ENCODE measurements at places on chromosomes 16 and 17. TPM values are rescaled to one million over a fixed set of nuclear protein-coding genes. Genes with fewer than 3 reads are reported as not detected.

- DNase-seq, result no peak
Measured at GRCh38 chr17:3974138-3974687, 10.0 kb upstream of the ATP2A3 start.

DNA sequence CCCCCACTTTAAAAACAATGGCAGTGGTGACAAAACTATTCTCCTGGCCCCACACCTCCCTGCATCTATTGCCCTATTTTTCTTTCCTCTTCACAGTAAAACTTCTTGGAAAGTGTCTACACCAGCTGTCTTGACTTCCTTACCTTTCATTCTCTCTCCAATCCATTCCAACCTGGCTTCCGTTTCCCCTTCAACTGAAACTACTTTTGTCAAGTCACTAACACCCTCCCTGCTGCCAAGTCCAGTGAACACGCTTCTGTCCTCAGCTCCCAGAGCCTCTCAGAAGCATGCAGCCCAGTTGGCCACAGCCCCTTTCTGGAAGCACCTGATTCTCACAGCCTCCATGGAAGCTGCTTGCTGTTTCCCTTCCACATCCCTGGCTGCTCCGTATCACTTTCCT lies 4.0 kb upstream of the SCN4A start:
- DNase-seq, result no peak

- peak; percentile 51 for DNase-seq
Measured at GRCh38 chr17:75244133-75244866, 17.1 kb downstream of the GGA3 start.

DNA sequence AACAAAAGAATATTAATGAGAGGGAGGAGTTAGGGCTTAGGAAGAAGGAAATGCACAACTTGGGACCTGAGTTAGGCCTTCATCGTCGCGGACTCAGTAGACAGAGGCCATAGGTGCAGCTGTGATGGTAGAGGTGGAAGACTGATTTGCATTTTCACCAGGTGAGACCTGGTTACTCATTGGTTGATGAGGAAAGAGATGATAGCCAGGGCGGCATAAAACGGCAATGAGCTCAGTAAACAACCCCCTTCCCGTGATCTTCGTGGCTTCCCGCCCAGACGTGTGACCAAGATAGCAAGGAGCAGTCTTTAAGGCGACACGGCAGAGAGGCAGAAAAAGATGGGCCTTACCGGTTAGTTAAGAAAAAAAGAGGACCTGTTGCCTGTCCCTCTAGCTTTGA lies at the start of gene TMC5:
Gene TMC5, plus strand, starts transcription at position 244 of the 400 bp plus-strand sequence. CDS start 22,156 bp downstream, outside the sequence.
- no peak for DNase-seq

GRCh38 chr16:67648088-67648763 lies 3.3 kb downstream of the CARMIL2 start:
- DNase-seq, result no peak

GRCh38 chr17:75531721-75532072 lies 6.2 kb downstream of the LLGL2 start:
- no peak for DNase-seq

GRCh38 chr16:65771707-65772106 lies 594.8 kb upstream of the CDH5 start:
- no peak for DNase-seq

- peak; percentile 22 for DNase-seq
Measured at GRCh38 chr17:42133461-42134041, 10.9 kb downstream of the HSPB9 start.

DNA sequence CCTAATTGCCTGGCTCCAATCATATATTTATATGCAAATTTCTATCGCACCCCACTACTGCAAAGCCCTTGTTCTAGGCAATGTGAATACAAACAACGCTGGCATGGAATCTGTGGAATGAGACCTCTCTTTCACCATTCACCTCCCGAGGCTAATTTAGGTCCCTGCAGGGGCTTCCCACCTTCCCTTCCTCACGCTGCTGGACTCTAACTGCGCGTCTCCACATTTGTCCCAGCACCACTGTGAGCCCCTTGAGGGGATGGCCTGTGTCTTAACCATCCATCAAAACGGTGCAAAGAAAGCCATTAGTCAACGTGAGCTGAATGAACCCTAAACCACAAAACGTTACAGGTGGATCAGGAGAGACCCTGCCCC lies 1.6 kb downstream of the TMEM114 start:
- no peak for DNase-seq

DNA sequence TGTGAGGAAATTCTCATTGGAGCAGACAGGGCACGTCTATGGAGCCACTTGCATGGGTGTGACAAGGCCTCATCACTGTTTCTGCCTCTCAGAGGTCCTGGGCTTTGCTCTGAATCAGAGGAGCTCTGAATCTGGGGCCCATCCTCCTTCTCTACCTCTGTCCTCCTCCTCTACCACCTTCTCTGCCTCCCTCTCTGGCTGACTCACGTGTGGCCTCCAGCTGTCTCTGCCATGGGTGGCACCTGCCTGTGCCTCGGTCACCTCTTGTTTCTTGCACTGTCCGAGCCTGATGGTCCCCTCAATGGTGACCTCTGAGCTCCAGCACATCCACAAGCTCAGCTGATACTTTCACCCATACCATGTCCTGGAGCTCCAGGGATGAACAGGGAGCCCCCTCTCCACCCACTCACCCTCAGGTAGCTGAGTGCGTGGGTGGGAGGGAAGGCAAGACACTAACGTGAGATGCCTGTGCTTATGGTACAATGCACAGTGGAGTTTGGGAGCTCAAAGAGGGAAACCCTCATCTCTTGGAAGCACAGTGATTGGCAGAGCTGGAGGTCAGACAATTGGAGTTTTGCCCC lies 116.4 kb upstream of the CRHR1 start:
- DNase-seq, result no peak

- no peak for DNase-seq
Measured at GRCh38 chr16:20867585-20867984, 32.6 kb downstream of the DCUN1D3 start.

DNA sequence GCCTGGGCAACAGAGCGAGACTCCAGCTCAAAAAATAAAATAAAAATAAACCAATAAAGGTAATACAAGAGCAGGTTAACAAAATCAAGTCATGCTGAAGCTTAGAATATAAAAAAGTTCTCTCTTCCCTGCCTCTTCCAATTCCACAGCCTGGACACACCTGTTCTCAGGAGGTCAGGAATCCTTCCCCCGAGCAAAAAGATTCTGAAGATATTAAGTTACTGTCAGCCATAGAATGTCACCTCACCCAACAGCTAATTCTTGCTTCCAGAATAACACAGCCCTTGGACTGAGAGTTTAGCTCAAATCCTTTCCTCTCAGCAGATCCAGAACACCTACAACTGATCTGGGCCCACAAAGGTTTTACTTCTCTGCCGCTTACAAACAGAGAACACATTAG lies 27.1 kb downstream of the SLC39A11 start:
- no peak for DNase-seq

GRCh38 chr17:4934173-4934979 lies 2.3 kb downstream of the GP1BA start:
- DNase-seq, result peak; percentile 30

GRCh38 chr17:31593806-31594205 lies 202.3 kb downstream of the RAB11FIP4 start:
- no peak for DNase-seq

- DNase-seq, result peak; percentile 33
Measured at GRCh38 chr17:78013683-78014467, 55.4 kb downstream of the TNRC6C start.

- DNase-seq, result no peak
Measured at GRCh38 chr16:83723244-83723643, 84.5 kb upstream of the HSBP1 start.

The LITAFD gene
- 0.60 TPM for total RNA-seq

The CLEC3A gene
- total RNA-seq, result not detected

The TRPV2 gene
- 42.8 TPM for total RNA-seq

The HAS3 gene
- total RNA-seq, result 3.4 TPM

The VAT1L gene
- total RNA-seq, result not detected

The HIGD1B gene
- total RNA-seq, result not detected

The SRR gene
- total RNA-seq, result 2.8 TPM

The PGAP3 gene
- 26.1 TPM for total RNA-seq
